CD8-positive, alpha-beta memory T cell (primary cell): ENCODE measurements at places on chromosomes 5 and 9.

GRCh38 chr5:82319651-82320376, 41.7 kb upstream of the RPS23 start:
- DNase-seq = no peak

- no peak for DNase-seq
Measured at GRCh38 chr5:2805080-2805479, 53.6 kb upstream of the IRX2 start.

DNA sequence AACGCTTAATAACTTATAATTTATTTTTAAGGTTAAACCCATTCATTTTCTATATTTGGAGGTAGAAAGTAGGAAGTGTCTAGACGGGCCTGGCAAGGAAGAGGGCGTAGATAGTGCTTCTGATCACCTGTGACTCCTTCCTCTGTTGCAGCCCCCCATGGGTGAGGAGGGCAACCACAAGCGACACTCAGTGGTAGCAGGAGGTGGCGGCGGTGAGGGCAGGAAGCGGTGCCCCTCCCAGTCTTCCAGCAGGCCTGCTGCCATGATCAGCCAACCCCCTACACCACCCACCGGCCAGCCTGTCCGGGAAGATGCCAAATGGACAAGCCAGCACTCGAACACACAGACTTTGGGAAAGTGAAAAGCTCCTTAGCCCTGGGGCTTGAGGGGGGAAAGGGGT, 36.7 kb downstream of the FAXDC2 start:
- DNase-seq = peak; percentile 24

DNA sequence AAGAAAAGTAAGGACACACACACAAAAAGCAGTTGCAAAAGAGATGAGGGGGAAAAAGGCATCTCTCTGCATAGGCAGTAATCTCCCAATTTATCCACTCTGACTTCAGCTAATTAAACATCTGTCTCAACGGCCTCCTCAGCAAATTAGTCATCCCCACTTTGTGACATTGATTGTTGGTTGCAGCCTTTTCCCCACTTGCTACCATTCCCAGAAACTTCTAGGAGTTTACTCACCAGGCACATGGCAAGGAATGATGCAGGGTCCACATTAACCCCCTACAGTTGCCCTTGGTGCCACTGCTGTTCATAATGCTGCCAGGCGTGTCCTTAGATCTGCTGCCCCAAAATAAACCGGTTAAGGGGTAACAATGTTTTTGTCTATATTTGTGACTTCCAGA, 174.6 kb downstream of the MAPKAP1 start:
- no peak for DNase-seq

GRCh38 chr9:89985068-89985467, 380.3 kb downstream of the GADD45G start:
- DNase-seq = no peak

DNA sequence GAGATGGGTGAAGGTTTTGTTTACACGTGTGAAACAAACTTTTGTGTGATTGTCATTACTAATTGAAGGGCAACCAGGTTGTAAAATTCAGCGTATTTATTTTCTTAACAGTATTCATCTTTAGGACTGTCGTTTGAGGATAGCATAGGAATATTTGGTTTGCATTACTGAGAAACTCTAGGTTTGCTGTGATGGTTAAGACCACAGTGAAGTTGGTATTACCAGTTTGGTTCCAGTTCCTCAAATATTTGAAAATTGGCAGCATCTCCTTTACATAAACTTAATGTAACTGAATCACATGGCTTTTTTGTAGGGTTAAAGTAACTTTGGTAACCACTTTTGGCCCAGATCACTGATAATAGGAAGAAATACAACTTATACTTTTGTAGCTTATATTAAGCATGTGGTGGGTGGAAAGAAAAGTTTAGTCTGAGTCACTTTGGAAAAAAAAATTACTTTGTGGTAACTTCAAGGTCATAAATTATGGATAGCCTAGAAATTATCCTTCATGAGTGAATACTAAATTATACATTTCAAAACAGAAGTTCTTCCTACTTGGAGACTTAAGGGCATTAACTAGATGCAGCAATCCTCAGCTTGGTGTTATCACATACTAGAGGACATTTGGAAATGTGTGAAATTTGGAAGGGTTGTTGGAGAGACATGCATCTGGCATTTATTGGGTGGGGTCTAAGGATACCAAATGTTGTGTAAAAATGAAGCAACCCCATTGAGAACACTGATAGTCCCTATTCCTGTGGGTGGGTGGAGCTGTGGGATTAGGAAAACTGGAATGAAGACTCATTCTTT, 33.9 kb downstream of the G3BP1 start:
- DNase-seq = no peak

DNA sequence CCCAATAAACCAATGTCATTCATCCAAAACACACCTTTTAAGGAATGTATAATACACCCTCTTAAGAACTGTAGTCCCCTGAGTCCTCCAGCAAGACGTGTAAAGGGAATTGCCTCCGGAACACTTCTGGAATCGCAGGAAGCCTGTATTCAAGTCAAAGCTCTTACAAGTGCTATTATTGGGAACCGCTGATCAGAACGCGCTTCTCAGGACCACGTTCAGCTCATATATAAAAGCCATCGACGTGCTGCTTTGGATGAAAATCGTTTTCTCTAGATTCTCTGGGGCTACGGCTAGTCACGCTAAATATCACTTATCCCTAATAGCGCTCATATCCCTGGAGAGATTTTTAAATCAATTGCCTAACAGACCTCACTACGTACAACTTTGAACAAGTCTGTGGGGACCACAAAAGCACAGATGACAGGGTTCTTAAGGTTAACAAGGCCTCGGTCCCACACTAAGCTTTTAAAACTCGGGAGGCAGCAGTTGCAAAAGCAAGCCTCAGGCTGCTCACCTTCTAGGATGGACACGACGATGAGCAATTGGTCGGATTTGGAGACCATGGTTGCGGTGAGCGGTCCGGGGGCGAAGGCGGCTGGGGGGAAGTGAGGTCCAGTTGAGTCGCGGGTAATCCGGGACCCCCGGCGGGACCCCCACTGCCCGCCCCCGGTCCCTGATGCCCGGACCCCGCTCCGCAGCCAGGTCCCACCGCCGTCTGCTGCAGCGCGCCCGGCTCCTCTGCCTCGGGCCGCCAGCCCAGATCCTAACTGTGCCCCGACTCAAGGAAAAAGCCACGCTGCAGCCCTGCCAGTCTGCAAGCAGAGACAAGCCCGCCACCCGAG, 548 bp downstream of the CEP120 start:
- peak; percentile 34 for DNase-seq

GRCh38 chr9:73080110-73080694, 71.5 kb upstream of the ANXA1 start:
- DNase-seq = no peak

DNA sequence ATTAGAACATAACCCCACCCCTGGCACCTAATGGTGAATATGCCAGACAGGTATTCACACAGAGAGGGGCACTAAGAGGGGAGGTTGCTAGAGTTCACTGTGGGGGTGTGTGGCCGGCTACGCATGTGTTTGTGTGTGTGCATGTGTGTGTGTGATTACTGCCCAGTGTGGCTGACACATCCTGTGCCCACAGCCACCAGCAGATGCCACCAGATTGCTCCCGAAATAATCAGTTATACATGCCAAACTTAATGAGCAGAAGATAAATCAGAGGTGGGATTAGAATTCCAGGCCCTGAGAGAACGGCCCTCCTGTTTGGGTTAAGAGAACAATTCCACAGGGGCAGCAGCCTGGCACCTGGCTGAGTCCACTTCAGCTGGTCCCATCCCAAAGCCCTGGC, 91.8 kb upstream of the TBCA start:
- no peak for DNase-seq

- no peak for DNase-seq
Measured at GRCh38 chr5:97133101-97133500, 9.3 kb downstream of the LIX1 start.

- DNase-seq = peak; percentile 57
Measured at GRCh38 chr5:142798099-142798770, 28.1 kb downstream of the ARHGAP26 start.

DNA sequence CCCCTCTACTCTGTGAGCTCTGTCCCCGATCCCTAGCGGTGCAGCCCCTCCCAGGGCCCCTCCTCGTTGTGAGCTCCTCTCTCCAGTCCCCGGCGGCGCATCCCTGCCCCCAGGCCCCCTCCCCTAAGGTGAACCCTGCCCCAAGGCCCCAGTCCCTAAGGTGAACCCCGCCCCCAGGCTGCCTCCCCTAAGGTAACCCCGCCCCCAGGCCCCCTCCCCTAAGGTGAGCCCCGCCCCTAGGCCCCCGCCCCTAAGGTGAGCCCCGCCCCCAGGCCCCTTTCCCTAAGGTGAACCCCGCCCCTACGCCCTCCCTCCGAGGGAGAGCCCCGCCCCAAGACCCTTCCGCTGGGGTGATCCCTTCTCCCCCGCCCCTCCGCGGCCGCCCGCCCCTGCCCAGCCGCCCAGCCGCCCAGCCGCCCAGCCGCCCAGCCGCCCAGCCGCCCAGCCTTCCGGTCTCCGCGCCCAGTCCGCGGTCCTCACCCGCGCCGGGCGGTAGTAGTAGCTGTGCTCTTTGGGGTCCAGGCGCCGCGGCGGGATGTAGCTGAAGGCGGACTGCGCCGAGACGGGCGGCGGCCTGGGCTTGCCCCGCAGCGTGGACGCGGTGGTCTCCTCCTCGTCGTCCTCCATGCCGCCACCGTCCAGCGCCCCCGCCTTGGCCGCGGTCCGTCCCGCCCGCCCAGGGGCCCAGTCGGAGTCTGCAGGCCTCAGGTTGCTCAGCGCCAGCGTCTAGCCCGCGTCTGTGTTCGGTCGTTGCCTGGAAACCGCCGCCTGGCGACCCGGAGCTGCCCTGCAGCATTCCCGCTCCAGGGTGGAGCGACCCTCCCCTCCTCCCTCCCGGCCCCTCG, at the start of gene CFAP90:
Gene CFAP90, minus strand, starts transcription at position 739 of the 845 bp plus-strand sequence. Its CDS starts 112 bp downstream, at position 627.
- DNase-seq = no peak

DNA sequence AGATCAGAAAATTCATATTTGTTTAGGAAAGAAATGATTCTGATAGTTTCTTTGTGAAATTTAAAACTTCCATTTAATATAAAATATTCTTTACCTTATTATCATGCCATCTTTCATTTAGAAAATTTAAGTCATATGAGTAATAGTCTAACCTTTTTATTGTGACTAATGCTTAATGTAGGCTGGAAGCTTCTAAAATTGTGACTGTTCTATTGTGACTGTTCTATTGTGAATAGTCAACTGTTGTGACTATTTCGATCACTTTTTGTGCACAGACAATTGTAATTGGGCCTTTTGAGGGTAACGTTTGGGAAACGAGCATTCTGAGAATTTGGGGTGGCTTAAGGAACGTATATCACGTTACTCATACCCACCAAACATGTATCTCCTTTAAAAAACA, 100.0 kb downstream of the PARP8 start:
- no peak for DNase-seq
